ENCODE measurements at places on chromosomes 6 and 20.

DNA sequence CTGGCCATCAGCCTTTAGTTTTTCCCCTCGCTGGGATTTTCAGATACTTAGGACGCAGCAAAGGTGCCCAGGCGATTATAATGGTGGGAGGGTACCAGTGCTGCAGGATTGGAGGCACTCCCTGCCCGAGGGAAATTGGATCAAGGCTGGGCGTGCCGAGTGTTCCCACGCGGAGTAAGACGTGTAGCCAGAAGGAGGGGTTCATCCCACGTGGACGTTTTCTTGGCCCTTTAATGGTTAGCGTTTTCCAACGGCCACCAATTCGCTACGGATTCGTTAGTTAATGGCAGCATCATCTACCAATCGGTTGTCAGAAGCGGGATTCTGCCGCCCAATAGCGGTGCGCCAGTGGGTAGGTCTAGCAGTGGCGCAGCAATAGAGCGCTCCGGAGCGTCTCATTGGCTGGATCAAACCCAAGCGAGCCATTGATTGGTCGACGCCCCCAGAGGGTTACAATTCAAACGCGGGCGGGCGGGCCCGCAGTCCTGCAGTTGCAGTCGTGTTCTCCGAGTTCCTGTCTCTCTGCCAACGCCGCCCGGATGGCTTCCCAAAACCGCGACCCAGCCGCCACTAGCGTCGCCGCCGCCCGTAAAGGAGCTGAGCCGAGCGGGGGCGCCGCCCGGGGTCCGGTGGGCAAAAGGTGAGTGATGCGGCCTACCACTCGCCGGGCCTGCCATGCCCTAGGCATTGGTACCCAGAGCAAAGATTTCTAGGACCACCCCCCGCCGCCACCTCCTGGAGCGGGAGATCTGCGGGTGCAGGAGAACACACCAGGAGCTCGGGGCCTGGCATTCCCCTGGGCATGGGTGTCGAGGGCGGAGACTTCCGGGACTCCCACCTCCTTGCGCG lies at the start of gene UBE2C:
UBE2C (plus strand) TSS at position 488 of the 849 bp plus-strand sequence; CDS start at position 540, 52 bp downstream.
- DNase-seq: peak; percentile 100

DNA sequence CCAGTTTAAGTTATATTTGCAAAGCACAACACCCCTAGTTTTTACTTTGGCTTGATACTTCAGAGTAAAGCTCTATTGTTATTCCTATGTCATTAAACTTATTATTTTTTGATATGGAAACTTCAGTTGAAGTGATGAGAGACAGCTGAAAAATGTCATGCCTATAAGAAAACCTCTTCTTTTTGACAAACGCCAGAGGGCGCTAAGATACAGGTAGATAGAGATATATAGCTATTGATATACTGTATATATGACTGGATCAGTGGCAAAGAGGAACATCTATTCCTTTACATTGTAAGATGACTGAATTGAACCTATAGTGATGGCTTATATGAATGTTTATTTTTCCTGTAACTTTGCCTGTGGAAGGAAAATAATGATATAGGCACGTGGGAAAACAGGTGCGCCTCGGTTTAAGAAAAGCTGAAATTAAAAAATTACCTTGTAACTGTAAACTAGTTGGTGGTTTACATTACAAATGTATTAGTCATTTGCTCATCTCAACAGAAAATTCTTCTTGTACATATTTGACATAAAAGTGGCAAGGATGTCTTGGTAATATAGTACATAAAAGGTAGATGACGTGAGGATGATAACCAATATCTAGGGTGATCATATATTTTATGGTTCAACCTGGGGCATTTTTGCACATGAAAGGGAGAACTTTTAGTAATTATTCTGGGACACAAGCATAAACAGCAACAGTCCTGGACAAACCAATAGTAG lies 74.1 kb downstream of the LAMA4 start:
- DNase-seq: peak; percentile 89

DNA sequence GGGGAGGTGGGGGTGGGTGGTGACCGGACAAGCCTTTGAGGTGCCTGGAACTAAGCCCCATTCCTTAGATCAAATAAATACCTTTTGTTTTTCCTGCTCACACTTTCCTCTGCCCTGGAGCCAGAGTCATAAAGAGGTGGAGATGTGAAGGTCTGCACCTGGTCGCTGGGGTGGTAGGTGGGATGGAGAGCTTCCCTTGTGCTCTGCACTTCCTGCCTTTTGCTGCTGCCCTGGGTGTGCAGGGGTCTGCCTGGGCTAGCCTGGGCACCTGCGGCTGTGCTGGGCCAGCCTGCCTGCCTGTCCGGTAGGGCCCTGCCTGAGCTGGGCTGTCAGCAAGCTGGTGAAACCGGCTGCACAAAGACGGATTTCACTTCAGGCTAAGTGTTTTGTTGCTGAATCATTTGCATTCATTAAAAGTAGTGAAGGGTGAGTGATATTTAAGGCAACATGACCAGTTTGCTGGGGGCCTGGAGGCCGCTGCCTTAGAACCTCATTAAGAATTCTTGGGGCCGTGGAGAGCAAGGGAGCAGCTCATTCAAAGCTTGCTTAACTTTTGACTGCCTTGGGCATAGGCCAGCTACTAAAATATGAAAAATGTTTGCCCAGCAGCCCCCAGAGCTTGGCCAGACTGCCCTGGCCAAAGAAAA lies 20.5 kb downstream of the PTK7 start:
- DNase-seq: peak; percentile 11

DNA sequence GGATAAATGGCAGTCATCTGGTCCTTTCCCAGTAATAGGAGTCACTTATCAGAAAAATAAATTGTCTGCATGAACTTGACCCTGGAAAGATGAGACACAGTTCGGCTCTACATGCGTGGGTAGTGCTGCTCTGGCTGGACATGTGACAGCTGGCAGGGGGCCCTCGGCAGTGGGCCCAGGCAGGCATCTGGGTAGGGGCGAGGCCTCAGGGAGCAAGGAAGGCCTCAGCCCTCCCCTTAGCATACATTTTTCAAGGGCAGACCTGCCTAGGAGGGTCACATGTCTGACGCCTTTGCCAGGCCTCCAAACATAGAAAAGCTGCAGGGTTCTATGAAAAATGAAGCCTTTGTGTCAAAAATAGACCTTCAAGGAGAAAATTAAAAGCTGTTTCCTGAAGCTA lies 12.8 kb upstream of the ILRUN start:
- peak; percentile 25 for DNase-seq

GRCh38 chr6:159261995-159262394 lies 92.8 kb downstream of the FNDC1 start:
- DNase-seq: no peak

GRCh38 chr20:50376888-50377459 lies 133.2 kb upstream of the PTPN1 start:
- no peak for DNase-seq

DNA sequence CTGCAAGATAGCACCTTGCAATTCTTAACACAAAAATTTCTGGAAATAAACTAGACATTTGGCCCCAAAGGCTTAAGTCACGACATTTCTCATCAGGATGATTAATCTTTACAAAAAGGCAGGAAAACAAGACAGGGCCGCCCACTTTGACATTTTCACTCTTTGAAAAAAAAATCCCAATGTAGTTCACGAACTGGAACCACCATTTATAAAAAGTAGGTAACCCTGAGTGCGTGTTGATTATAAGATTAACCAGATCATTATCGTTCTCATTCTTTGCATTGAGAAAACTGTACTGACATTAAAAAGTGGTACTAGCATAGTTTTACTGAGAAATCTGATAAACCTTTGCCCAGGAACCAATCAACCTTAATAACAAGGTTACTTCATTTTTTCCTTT lies 108.8 kb downstream of the HUS1B start:
- DNase-seq: no peak

DNA sequence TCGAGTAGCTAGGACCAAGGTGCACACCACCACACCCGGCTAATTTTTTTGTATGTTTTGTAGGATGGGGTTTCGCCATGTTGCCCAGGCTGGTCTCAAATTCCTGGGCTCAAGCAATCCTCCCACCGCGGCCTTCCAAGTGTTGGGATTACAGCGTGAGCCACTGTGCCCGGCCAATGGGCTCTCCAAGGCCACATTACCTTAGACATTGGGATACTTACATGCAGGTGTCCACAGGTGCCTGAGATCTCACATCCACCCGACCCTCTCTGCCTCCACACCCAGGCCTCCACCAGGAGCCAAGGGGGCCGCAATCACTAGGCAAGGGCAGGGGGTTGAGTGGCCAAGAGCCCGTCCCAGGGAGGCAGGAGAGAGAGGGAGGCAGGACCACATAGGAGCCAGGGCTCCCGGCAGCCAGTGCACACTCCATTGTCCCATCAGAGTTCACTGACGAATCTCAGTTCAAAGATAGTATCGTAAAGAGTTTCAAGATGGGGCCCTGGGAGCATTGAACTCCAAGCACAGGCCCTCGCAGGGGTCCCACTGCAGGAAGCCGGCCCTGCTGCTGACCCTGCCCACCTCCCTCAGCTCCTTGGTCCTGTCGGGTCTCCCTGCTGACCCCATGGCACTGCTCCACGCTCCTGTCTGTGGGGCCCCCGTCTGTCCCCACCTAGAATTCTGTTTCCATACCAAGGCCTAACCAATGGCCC lies 55.3 kb downstream of the SSR1 start:
- no peak for DNase-seq

DNA sequence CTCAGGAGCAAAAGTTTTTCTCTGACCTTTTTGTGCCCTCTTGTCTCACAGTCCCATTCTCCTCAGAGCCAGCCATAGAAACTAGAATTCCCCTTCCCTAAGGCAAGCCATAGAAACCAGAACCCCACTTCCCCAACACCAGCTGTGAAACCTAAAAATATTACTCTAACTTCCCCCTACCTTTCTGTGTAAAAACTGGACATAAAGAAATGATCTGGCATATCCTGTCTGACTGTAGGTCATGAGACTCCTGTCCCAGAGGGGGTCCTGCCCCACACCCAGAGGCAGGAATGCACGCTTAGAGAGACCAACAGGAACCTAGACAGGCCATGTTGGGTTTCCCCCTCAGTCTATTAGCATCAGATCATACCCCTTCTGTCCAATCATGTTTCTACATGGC lies 140.6 kb upstream of the SLC22A16 start:
- peak; percentile 16 for DNase-seq

DNA sequence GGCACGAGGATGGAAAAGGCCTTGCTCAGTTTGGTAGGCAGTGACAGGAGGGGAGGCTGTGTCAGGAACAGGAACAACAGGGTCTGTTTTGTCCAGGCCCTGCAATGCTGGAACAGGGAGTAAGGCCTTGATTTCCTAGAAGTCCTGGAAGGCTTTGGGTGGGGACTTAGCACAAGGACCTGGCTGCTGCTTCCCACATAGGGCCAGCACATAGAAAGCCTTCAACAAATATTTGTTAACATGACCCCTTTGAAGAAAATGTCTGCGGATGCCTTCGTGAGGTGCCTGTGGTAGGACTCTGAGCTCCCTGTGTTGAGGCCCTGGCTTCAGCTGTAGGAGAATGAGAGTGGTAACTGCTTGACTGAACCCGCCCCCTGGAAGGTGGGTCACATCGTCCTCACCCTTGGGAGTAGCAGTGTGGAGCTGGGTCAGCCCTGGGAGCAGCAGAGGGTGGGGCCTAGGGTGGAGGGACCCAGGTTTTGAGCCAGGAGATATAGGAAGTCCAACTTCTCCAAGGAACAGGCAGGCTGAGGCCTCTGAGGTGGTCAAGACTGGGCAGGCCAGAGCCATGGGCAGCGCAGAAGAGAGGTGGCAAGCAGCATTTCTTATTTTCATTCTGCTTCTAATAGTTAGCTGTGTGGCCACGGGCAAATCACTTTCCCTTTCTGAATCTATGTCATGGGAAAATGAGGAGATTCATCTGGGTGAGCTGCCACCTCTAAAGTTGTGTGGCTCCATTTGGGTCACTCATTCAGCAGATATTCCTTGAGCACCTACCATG lies 50.0 kb downstream of the CNBD2 start:
- DNase-seq: peak; percentile 8

DNA sequence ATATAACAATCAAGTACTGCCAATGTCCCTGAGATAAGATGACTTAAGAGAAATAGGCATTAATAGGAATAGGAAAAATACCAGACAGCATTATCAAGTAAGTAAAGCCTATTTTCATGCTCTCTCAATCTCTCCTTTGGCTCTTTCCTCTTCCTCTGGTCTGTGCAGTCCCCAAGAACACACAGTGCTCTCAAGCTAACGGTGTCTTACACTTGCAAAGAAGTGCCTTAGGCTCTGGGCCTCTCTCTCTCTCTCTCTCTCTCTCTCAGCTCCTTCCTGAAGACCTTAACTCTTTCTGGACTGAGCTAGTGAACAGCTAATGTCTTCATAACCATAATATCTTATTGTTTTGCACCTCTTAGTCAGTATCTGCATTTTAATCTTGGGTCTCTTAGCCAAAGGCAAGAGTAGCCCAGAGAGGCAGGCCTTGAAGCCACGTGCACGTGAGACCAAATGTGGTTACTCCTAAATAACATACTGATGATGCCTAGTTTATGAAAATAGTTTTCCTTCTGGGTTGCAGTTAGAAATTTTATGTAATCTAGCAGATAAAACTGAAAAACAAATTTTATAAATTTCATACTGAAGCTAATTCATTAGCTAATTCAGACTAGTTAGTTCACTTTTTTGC lies 70.8 kb downstream of the TPD52L1 start:
- DNase-seq: no peak

DNA sequence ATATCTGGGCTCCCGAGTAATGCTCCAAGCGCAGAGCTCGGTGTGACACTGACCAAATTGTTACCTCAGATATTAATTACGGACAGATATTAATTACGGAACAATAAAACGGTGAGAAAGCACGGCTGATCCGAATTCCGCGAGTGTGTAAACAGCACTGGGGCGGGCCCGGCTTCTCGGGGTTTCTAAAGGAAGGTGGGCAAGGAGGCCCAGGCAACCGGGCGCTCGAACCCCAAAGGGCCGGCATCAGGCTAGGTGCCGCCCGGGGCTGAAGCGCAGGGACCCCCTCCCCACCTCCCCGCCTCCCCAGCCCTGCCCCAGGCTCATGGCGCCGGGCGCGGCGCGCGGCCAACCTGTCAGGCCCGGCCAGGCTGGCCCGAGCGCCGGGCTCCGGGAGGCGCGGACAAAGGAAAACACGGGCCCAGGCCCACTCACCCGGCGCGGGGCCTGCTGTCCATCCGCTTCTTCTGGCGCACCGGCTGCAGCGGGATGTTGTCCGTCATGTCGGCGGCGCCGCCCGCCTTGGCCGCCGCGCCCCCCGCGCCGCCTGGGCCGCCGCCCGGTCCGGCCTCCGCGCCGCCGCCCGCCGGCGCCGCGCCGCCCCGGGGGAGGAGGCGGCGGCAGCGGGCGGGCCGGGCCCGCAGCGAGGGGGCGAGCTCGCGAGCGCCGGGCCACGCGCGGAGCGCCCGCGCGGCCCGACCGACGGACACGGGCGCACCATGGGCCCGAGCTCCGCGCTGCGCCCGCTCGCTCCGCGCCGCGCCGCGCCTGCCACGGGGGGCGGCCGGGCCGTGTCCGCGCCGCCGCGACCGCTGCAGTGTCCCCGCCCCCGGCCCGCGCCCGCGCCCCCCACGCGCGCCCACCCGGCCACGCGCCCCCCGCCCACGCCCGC lies at the start of gene ATP9A:
ATP9A (minus strand) TSS at position 524 of the 892 bp plus-strand sequence; CDS start at position 503, 21 bp downstream.
- DNase-seq: peak; percentile 47
